ENCODE measurements at places on chromosomes 3 and 15.

- no peak for DNase-seq
Measured at GRCh38 chr3:198065897-198066296, 105.9 kb downstream of the LMLN start.

DNA sequence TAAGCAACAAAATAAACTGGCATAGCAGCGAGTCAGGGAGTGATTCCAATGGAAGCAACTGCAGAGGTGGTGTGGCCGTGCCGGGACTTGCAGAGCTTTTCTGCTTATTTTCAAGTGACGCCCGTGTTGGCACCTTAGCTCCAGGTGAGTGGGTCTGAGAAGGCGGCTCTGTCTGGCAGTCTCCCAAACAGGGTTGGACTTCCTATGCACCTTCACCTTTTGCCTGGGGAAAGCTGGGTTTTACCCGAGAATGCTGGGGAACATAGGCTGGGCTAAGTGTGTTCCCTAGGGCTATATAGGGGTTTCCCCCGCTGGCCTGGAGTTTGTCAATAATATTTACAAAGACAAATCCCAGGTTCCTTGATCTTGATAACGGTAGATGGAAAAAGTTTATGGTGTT lies 179.9 kb upstream of the TBL1XR1 start:
- no peak for DNase-seq

- DNase-seq: no peak
Measured at GRCh38 chr3:113589971-113590370, 57.6 kb downstream of the SIDT1 start.

- no peak for DNase-seq
Measured at GRCh38 chr3:171801738-171802589, 8.3 kb downstream of the PLD1 start.

DNA sequence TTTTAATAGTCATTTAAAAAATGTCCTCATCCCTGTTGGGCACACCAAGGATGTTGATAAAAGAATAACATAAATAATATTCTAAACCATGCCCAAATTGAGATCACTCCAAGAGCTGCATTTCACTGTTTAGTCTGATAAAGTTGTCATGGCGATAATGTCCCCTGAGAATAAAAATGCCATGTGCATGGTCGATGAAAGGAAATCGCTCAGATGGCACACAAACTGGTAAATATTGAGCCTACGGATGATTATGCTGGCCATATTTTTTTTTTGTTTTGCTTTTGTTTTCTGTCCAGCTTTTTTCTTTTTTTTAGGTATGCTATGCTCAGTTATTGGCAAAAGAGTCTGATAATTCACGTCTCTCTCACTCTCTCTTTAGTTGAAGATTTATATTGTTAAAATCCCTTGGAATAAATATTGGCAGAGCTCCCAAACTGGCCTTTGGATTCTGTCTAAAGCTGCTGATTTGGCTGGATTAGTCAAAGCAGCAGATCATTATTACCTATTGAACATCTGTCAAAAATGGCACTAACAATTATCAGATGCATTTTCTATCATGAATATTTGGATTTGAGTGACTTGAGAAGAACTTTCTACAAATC lies 643.8 kb downstream of the SQOR start:
- no peak for DNase-seq

- DNase-seq: no peak
Measured at GRCh38 chr3:189652042-189652441, 20.9 kb downstream of the TP63 start.

- DNase-seq: no peak
Measured at GRCh38 chr3:124057420-124057819, 65.5 kb upstream of the ROPN1 start.

DNA sequence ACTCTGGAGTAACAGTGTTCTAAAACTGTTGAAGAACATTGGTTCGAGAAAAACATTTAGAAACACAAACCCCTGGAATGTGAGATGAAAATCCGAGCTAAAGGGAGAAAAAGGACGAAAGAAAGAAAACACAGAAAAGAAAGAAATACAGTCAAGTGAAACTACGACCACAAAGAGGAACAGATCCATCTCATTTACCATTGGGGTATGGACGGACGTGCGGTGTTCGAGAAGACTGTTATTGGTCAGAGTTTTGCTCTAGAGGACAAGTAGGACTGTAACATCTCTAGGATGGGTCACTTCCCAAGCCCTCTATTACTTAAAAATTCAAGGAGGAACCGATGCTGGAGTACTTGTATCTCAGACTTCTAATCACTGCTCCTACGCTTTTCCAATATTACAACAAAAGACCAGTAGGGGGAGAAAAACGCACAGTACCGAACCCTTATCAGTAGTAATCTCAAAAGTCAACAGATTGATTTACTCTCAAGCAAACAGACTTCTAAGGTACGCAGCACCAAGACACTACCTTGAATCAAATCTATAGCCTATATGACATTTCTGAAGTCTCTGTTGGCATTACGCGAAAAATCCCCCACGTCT lies 1.1 kb upstream of the PIK3CA start:
- DNase-seq: no peak

DNA sequence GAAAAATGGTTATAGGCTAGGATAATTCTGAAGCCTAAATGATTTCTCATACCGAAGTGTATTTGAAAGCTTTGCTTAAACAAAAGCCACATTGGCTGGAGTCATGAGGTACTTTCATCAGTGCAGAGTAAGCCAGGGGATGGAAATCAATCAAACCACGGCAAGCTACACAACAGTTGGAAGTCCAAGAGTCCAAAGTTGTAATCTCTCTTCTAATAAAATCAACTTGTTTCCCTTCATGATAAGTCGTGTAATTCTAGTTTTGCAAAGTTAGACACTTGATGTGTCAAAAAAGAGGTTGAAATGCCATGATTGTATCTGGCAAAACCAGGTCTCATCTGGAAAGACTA lies 250.5 kb upstream of the VEPH1 start:
- no peak for DNase-seq

- no peak for DNase-seq
Measured at GRCh38 chr15:90479656-90480055, 50.1 kb upstream of the CRTC3 start.

DNA sequence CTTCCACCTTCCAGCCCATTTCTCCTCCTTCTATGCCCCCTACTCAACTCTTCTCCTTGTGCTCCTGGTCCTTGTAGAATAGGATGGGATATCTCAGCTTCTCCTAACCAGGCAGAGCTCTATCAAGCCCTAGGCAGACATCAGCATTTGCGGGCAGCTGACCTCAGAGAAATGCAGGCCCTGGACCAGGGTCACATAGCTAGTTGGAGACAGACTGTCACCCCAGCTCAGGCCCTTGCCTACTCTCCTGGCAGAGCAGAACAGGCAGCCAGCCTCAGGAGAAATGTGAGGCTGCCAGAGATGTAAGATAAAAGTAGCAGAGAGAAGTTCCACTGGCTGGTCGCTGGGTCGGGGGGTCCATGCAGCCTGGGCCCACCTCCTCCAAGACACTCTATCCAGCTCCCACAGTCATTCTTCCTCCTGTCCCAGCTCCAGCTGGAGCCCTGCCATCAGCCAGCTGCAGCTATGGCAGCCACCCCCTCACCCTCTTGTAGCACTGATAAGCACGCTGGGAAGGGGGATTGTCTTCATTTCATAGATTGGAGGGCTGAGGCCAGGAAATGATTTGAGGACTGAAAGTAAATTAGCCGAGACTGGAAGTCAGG lies 4.0 kb downstream of the CYP8B1 start:
- no peak for DNase-seq

DNA sequence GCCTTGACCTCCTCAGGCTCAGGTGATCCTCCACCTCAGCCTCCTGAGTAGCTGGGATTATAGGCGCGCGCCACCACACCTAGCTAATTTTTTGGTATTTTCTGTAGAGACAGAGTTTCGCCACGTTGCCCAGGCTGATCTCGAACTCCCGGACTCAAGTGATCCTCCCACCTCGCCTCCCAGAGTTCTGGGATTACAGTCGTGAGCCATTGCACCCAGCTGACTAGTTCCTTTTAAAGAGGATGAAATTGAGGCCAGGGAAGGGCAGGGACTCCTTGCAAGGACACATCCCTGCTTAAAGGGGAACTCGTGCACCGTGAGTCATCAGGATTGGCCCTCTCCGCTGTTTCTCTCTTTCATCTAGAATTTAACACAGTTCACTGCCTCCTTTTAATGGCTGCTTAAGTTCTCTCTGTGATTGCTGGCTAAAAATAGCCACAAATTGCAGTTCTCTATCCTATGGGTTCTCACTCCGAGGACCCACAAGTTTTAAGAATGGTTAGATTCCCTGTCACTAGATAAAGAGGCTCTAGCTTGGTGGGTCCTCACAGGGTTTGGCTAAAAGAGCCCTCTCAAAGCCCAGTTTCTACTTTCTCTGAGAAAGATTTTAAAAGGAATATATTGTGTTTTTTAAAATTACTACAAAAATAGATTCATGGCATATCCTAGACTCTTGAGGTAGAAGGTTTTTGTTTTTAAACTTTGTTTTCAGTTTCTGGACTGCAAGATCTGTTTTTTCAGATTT lies 1.4 kb downstream of the CRTAP start:
- DNase-seq: no peak

DNA sequence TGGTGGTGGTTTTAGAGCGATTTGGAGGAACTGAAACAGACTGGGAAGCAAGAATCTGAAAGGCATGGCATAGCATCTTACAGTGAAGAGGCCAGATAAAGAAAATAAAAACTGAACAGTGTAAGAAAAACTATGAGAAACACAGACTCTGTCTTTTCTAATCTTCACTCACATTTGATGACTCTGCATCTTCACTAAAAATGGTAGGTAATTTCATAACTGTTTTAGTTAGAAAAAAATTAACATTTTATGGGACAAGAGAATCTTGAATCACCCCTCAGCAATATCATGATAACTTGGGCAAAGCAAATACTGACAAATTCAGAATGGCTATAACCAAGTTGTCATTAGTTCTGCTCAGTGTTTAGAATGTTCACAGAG lies 812.6 kb downstream of the MCTP2 start:
- no peak for DNase-seq

DNA sequence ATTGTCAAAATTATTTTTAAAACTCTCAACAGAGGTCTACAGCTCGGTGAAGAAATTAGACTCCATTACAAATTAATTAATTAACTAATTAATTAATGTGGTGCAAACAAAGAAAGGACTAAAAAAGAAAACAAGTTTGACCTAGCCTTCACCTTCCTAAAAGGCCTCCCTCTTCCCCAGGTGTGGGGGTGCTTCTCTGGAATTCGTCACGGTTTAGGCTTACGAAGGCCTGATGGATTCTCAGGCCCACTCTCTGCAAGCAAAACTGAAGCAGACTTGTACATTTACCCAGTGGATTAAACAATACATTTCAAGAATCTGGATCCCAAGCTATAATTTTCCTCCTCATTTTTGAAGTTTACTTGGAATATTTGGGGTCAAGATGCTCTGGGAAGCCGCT lies 88.6 kb downstream of the TM4SF4 start:
- no peak for DNase-seq

GRCh38 chr3:148992027-148992634 lies 791 bp downstream of the GYG1 start:
- no peak for DNase-seq

DNA sequence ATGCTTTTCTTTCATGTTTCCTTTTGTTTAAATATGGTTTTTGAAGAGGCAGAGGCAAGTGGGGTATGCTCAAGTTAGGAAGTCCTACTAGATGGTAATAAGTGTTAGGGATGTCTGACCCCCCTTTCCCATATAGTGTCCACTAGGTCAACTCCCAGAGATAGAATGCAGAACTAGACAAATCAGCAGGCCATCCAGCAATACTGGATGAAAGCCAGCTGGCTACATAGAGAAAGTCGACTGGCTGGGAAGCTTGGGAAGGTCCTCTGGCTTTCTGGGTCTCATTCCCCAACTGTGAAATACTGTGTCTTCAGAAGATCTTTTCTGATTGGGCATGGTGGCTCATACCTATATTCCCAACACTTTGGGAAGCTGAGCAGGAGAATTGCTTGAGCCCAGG lies 113.8 kb downstream of the SNRK start:
- no peak for DNase-seq

GRCh38 chr3:39118079-39118478 lies 10.6 kb downstream of the TTC21A start:
- DNase-seq: no peak

GRCh38 chr3:26084629-26085028 lies 294.7 kb downstream of the OXSM start:
- DNase-seq: no peak

- DNase-seq: no peak
Measured at GRCh38 chr3:38276917-38277630, 5.0 kb upstream of the SLC22A14 start.

DNA sequence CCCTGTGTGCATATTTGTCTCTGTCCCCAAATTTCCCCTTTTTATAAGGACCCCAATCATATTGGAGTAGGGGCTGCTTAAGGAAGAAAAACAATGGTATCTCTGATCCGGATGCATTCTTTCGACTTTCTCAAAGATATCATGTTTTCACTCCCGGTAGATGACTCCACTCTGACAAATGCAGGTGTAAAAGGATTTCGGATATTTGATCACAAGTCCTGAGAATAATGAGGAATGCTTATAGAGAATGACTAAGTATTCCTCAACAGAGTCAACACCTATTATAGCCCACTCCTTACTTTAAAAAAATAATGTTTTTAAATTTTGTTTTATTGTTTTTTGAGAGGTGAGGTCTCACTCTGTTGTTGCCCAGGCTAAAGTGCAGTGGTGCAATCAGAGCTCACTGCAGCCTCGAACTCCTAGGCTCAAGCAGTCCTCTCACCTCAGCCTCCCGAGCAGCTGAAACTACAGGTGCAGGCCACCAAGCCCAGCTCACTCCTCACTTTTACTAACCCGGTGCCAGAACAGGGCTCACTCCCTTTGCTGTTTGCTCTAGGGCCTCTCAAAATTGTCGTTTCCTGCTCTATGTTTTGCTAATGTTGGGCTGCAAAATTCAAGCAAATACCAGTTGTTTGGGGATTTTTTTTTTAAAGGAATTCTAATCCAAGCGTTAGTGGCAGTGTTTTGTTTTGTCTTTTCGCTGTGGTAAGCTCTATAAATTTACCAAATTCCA lies 24.6 kb downstream of the COL8A1 start:
- no peak for DNase-seq

GRCh38 chr3:183811638-183812037 lies 13.7 kb downstream of the MAP6D1 start:
- no peak for DNase-seq

- no peak for DNase-seq
Measured at GRCh38 chr3:138351151-138351550, 2.8 kb downstream of the MRAS start.

- no peak for DNase-seq
Measured at GRCh38 chr15:86237111-86237500, 157.4 kb downstream of the AGBL1 start.

DNA sequence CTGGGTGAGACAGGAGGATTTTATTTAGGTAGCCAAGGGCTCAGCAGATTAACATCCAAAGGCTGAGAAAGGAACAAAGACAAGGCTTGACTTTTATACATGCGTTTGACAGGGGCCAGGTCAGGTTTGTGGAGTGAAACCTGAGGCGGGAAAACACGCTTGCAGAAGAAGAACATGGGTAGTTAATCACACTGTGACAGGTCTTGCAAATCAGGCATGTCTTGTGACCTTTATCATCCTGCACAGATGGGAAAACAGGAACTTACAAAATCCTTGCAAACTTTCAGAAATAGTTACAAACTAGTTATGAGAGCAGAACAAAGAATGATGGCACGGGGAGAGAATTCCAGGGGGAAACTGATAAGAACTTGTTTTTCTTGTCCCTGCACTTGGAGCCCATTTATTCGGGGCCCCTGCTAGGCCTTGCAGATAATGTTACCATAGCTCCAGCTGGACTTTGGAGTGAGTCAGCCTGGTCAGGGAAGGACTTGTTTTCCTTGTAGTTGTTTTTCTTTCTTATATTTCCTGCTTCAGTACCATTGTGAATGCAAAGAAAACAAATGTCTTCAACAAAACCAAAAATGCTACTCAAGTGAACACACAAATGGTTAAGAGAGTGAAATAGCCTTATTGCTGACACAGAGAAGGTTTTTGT lies 965.9 kb upstream of the ROBO1 start:
- no peak for DNase-seq

Measured in activated naive CD8-positive, alpha-beta T cell treated with anti-CD3 and anti-CD28 coated beads, Interleukin-2, amount 50 U/mL, for 16 hours (primary cell).